ENCODE measurements at places on chromosomes 5 and 9. TPM values are rescaled to one million over a fixed set of nuclear protein-coding genes. Genes with fewer than 3 reads are reported as not detected.

The TPM2 gene
- 493 TPM for total RNA-seq

The C7 gene
- 132 TPM for total RNA-seq

The SLC6A18 gene
- not detected for total RNA-seq

The NKD2 gene
- total RNA-seq = not detected

The UNC13B gene
- total RNA-seq = 59.8 TPM

The TNC gene
- total RNA-seq = 41.2 TPM

The ADAMTS12 gene
- 4.1 TPM for total RNA-seq

DNA sequence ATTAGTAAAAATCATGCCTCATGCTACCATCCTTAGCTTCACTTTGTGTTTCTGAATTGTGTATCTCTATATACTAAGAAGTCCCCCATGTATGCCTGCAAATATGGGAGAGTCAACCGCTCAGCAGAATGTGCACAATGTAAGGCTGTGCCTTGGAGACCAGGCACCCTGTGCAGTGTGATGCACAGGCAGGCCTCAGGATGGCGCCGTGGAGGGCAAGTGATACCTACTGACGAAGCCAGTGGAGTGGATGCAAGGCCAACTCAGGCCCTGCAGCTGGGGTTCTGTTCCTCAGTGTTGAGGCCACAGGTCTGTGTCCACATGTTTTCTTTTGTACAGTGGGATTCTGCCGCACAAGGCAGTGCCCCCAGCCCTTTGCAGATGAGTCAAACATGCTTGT, 28.4 kb downstream of the SYK start:
- DNase-seq = no peak

DNA sequence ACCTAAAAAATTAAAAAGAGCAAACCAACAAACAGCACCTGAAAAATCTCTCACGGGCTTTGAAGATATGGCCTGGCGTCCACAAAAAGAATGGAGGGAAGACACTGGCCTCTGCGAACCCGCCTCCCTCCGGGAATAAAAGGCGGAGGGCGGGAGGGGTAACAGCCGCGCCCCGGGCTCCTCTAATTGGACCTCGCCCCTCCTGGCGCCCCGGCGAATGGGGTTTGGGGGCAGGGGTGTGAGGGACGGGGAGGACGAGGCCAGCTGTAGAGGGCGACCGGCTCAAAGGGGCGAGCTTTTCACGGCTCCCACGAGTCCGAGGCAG, 753 bp downstream of the FANCC start:
- DNase-seq = peak; percentile 80

DNA sequence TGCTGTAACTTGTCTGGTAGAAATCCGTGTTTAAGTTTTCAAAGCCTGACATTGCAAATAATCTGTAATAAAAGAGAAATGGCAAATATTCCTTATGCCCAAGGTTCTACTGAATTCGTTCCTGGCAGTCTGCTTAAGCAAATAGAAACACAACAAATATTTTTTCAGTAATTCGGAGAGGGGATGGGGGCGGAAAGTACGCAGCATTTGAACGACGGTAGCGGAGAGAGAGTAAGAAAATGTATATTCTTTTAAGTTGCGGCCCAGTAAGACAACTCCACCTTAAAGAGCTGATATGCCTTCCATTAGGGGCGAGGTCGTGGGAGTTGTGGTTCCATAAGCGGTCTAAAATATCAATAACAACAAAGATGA, 569 bp downstream of the YIPF5 start:
- no peak for DNase-seq
